Urinary bladder (tissue), 4 donors: ENCODE measurements at places on chromosomes 11 and 22. TPM values are rescaled to one million over a fixed set of nuclear protein-coding genes. Genes with fewer than 3 reads are reported as not detected.
A peak's percentile ranks its signal among the peaks of the same experiment; 100 is the strongest.

Gene MYBPC3
- 0.03 TPM for polyA plus RNA-seq

Gene ARHGAP8
- polyA plus RNA-seq = 1.6 TPM

Gene BAIAP2L2
- polyA plus RNA-seq = 0.42 TPM

Gene OR51B4
- polyA plus RNA-seq = not detected

Gene TRIM66
- 3.2 TPM for polyA plus RNA-seq

Gene OR52H1
- not detected for polyA plus RNA-seq

Gene CRYBA4
- not detected for polyA plus RNA-seq

Gene ST14
- 13.4 TPM for polyA plus RNA-seq

Gene CTSW
- 0.98 TPM for polyA plus RNA-seq

Gene TEX12
- 0.09 TPM for polyA plus RNA-seq

Gene NLRP14
- 0.01 TPM for polyA plus RNA-seq

Gene TLCD5
- 4.6 TPM for polyA plus RNA-seq

DNA sequence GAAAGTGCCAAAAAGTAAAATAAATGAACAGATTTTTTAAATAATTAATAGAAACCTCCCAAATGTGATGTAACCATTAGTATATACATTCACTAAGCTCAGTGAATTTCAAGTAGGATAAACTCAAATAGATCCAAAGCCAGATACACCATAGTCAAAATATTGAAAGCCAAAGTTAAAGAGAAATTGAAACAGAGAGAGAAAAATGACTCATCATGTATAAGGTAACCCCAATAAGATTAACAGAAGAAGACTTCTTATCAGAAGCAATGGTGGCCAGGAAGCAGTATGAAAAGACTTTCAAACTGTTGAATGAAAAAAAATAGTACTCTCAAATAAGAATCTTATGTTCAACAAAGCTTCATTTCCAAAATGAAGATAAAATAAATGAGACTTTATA lies 70.5 kb downstream of the LUZP2 start:
- no peak for DNase-seq

DNA sequence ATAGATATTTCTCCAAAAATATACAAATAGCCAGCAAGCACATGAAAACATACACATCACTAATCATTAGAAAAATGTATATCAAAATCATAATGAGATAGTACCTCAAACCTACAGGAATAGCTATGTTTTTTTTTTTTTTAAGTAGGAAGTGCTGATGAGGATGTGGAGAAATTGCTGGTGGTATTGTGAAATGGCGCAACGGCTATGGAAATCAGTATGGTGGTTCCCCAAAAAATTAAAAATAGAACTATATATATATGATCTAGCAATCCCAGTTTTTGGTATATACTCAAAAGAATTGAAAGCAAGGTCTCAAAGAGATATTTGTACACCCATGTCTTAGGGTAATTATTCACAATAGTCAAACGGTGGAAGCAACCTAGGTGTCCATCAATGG lies 46.0 kb upstream of the HIPK3 start:
- no peak for DNase-seq

GRCh38 chr11:79691445-79691844 lies 250.6 kb upstream of the TENM4 start:
- DNase-seq = no peak

DNA sequence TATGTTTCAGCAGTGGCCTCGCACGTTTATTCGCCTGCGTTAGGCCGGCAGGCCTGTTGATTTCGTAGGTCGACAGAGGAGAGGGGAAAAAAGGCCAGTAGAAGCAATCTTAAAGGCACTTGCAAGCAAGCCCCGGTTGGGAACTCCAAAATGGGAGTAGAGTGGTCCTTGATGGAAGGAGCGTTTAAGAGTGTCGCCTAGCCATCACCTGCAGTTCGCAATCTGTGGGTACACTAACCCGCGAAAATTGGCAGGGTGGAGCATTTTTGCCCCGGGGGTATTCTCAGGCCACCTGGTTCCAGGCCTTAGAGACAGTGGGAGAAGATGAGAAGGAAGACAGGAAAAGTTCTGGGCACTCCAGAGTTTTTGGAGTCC lies 1.1 kb downstream of the EWSR1 start:
- no peak for DNase-seq

DNA sequence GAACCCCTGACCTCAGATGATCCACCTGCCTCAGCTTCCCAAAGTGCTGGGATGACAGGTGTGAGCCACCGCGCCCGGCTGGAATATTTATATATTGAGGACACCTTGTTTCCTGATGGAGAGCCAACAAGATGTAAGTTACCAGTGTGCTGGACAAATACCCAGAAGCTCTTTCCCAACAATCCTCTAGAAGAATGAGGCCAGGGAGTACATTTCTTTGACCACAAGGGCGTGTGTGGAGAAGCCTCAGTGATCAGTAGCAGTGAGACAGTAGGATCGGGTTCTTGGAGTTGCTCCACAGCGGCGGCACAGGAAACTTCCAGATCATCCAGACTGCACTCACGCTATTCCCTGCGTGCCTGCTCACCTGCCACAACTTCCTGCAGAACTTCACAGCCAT lies 10.3 kb upstream of the POLA2 start:
- DNase-seq = no peak

DNA sequence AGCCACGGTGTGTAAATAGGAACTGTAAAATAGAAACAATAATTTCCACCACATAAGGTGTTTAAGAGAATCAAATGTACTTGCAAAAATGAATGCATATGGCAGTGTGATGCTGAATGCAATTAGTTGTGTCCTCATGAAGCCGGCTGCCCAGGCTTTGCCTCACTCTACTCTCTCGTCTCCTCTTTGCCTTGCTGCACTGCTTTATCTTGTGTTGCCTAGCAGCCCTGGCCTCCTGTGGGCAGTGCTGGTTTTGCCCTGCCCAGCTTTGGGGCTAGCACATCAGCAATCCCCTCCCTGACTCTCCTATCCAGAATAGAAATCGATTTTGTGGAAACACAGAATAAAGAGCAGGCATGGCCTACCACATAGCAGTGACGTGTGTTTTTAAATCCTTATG lies 30.0 kb downstream of the LRRC32 start:
- DNase-seq = no peak

DNA sequence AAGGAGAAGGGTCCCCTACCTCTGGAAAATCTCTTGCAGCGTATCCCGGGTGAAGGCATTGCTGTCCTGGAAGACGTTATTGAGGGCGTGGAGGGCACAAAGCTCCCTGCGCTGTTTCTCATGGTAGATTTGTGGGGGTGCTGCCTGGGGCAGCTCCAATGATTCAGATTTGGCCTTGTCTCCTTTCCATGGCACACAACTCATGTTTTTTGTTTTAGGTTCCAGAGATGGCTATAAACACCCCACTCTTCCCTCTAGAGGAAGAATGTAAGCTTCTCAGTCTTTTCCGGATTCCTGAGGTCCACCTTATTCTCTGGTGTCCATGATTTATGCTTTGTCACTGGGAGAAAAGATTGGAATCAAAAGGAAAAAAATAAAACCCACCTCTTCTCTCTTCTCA lies 959 bp downstream of the JOSD1 start:
- no peak for DNase-seq

DNA sequence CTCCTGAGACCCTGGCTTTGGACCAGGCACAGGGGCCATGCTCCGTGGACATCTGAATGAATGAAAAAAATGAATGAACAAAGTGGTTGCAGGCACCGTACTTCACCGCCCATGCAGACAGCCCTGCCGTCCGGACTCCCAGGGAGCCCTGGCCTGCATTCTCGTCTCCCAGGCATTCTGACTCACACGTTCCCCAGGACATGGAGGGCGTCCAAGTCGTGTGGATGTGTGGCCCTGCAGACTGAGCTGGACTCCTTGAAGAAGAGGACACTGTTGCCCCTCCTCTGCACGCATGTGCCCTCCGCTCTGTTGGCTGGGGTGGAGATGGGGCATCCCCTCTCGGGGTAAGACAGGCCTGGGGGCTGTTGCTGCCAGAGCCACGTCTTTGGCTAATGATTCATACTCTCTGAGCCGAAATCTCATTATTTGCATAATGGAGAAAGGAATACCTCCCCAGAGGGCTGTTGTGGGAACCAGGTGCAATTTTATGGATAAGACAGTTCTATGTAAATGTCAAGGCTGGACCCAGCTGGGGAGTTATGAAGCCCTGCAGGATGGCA lies 49.7 kb downstream of the RTL6 start:
- DNase-seq = peak; percentile 13

GRCh38 chr11:12275818-12276217 lies 101.6 kb upstream of the PARVA start:
- DNase-seq = no peak

GRCh38 chr22:23012081-23012622 lies 58.2 kb upstream of the GNAZ start:
- DNase-seq = no peak

DNA sequence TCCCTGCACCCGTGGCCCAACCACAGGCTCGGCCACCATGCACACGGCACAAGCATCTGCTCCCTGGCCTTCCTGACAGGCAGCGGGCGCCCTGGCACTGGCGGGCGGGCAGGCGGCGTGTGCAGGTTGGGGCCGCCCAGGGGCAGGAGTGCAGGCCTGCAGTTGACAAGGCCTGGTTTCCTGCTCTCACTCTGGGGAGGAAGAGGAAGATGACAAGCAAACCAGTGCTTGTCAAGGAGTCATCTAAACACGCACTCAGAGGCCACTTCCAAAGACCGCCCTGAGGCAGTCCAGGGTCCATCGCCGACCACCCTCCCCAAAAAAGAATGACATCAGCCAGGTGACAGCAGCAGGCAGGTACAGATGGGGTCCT lies 65.3 kb upstream of the LINC01488 start:
- DNase-seq = no peak

- DNase-seq = no peak
Measured at GRCh38 chr11:63761931-63762653, 6.5 kb downstream of the ZFTA start.
